ENCODE measurements at places on chromosomes 5 and 9.

DNA sequence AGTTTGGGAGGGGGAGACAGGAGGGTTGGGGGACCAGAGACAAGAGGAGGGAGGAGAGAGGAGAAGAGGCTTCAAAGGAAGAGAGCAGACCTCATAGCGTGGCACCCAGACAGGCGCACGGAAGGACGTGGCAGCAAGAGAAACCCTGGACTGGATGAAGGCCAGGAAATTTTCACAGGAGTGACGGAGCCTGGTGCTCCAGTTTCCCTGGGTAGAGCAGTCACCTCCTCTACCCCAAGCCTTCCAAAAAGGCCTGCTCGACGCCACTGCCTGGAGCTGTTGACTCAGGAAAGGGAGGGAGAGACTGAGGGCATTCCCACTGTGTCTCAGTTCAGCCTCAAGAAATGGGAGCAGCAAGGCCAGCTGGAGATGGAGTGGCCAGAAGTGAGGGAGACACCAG lies 19.3 kb downstream of the AK8 start:
- no peak for DNase-seq

- peak; percentile 36 for DNase-seq
These were observed 352.1 kb upstream of the CDH18 start for GRCh38 chr5:20340126-20340525.

- DNase-seq, result no peak
These were observed 206.5 kb downstream of the ARL15 start for GRCh38 chr5:54103871-54104270.

DNA sequence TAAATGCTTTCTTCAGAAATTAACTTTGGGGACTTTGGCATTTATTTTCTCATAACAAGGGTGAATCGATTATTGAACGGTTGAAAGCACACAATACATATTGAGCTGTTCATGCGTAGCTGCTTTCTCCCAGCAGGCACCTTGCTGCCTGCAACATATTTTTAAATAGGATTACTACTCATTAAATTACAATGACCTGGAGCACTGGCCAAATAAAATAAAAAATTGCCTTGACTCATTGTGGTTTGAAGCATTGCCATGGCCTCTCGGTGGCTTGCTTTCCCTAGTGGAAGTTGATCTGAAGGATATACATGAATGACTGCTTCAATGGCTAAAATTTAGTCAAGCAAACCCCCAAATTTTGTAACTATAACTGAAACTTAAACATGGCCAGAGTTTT lies 181.6 kb upstream of the NUDT12 start:
- DNase-seq, result no peak

GRCh38 chr9:31848505-31849285 lies 535.7 kb upstream of the ACO1 start:
- DNase-seq, result no peak

GRCh38 chr5:18850216-18850615 lies 1137.8 kb downstream of the CDH18 start:
- no peak for DNase-seq

DNA sequence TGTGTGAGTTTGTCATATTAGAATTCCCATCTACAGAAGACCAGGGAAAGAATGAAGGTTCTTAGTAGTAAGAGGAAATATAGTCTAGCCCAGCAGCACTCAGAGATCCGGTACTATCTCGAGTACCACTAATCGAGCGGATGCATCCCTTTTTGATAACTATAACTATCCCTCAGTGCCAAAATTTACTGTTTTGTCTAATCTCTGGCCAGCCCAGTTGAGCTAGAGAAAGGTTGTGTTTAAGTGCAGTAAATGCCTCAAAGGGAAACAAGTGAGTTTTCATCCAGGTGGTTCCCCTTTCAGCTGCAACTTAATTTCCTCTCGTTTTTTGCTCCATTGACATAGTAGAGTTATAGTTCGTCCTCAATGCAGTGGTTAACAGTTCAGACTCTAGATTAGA lies 146.7 kb downstream of the GPBP1 start:
- no peak for DNase-seq

DNA sequence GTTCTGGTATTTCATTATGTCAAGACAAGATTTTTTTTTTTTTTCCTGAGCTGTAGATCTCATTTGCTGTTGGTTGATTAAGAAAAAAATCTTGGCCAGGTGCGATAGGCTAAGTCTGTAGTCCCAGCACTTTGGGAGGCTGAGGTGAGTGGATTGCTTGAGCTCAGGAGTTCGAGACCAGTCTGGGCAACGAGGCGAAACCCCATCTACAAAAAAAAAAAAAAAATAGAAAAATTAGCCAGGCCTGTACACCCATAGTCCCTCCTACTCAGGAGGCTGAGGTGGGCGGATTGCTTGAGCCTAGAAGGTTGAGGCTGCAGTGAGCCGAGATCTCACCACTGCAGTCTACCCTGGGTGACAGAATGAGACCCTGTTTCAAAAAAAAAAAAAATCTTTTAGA lies 12.2 kb downstream of the CDC42SE2 start:
- DNase-seq, result no peak

DNA sequence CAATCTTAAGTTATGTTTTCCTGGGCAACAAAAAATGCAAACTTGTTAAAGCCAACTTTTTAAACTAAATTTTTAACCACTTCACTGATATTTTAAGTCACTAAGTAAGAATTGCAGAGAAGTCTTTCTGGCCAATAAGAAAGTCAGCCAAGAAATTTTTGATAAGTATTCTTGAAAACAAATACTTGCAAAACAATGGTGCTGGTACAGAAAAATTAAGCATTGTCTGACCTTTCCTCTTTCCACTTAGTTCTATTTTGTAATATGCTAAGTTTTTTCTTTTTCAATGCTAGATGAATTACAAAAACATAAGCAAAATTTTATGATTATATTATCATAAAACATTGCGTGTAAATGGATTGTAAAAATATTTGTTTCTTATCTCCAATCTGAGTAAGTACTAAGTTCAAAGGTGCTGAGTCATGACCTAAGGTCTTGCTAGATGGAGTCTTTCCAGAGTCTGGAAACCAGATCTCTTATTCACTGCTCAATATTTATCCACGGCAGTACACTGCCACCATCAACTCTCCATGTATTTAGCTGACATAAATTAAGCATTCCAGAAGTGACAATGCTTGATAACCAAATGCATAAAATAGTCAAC lies 139.7 kb downstream of the MEF2C start:
- no peak for DNase-seq

GRCh38 chr9:128523199-128523925 lies 18.8 kb downstream of the GLE1 start:
- DNase-seq, result no peak

DNA sequence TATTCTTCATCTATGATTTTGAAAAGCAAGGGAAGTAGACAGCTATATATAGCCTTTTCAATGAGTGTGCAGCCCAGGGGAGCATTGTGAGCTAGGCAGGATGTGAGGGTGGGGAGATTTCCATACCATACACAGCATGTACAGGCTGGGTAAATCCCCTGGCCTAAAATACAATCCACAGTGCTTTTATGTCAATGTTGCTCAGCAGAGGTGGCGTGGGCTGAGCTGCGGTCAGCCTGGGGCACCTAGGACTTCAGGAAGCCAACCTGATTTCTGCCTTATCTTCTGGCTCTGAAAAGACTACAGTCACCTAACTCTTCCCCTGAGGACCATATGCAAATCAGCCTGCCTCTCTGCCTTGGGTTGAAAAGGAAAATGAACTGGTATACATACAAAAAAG lies 6.3 kb upstream of the GARIN3 start:
- no peak for DNase-seq

DNA sequence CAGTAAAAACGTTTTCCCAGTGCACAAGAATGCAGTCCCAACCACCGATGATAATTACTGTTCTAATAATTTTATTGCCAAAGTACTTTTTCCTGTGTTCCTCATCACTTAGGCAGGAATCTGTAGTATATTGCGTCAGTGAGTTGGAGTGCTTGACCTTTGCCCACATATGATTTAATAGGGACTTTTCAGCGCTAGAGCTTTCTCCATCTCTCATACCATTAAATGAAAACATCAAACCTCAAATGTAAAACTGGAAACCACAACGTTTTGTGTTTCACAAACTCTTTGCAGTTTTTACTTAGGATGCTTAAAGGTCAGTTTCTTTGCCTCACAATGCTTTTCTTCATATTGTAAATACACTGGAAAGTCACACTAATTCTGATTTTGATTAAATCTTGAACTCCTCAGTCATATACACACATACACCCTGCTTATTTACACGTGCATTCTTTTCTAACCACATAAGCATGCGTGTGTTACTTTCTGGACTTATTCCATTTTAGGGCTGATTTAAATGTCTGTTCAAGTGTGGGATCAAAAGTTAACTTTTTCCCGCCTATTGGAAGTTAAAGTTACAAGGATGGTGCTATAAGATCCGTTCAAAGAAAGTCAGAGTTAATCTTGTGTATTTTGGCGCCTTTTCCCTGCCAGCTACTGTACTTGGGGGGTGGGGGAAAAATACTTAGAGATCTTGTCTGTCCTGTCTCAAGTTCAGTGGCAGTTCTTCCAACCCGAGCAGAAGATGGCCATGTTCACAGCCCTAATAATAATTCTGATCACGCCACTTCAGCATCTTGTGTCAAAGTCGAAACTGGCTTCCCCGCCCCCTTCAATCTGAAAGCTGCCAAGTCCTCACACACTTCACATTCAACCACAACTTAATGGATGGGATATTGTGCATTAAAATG lies 6.6 kb upstream of the NFIB start:
- DNase-seq, result no peak

DNA sequence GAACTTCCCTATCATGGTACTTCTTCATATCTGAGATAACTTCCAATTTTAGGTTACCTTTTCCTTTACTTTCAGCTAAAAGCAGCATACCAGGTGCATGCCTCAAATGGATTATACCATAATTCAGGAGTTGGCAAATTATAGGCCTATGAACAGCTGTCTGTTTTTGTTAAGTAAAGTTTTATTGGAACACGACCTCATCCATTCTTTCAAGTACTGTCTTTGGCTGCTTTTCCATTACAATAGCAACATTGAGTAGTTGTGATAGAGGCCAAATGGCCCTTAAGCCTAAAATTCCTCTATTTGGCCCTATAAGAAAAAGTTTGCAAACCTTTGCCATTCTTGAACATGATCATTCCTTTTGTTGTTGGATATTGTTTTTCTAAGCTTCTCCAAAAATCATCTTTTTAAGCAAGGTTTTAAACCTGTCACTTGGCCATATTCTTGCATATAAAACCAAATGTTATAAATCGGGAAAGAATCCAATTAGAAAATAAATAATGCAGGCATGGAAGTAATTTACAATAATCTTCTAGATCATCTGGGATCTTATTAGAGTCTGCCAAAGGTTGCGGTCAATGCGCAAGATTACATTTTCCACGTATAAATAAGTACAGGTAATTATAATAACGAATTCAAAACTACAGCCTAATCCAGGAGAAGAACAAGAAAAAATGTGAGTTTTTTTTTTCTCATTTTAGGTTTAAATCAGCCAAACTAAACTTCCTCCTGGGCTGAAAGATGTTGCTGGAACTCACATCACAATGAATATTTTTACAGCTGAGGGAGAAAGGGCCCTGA lies 226.5 kb upstream of the ANKRD55 start:
- no peak for DNase-seq

DNA sequence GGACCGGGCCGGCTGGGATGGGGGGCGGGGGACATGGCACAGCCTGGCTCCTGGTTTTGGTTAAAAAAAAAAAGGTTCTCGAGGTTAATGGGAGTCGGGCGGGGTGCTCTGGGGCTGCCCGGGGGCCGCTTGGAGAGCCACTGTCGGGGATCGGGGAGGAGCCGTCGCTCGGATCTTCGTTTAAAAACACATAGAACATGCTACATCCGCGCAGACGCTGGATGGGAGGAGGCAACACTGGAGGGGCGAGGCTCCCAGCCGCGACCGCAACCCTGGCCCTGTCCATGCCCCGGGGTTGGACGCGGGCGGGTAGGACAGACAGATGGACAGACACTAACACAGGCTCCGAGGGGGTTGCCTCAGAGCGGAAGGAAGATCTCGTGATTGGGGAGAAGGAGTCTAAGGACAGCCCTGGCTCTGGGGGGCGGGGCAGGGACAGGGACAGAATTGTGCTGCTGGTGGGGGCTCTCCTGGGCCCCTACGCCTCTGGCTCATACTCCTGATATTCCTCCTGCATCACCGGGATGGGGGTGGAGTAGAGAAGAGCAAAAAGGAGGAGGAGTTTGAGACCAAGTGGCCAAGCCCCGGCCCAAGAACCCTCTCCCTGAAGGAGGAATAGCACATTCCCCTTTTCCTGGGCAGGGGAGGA lies 9.9 kb downstream of the SNCB start:
- DNase-seq, result no peak

GRCh38 chr9:34233672-34234071 lies 54.8 kb downstream of the UBAP1 start:
- no peak for DNase-seq

DNA sequence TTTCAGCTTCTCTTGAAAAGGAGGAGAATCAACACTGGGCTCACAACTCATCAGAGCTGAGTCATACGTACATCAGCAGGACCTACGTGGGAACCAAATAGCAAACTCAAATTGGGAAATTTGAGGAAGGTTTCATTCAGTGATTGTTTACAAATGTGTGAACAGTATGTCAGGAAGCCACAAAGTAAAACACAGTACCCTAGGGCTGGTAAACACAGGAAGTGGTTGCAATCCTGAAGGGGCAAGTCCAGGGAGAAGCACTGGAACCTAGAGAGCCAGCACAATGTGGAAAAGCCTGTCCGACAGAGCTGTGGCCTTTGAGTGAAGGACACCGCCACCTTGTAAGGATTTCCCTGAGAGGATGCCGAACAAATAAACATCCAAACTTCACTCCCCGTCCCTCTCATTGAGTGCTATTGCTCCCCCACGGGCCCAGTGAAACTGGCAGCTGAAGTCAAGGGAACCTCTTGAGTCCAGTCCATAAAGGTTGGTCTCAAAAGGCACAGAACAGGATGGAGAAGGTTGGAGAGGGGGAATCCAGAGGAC lies 26.7 kb upstream of the RICTOR start:
- no peak for DNase-seq

DNA sequence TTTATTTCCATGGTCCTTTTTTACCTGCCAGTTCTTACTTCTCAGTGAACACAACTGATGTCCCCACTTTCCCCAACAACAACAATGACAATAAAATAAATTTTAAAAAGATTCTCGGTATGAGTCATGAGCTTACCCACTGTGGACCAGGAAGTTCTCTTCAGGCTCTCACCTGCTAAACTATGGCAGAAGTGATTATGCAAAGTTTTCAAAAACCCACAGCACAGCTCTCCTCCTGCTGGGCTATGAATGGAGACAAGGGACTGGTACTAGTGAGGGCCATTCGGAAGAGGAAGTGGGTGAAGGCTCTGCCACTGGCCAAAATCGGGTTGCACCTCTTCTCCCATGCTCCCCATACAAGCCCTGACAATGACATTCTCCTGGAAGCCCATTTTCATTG lies 429.4 kb downstream of the PIK3R1 start:
- DNase-seq, result no peak

DNA sequence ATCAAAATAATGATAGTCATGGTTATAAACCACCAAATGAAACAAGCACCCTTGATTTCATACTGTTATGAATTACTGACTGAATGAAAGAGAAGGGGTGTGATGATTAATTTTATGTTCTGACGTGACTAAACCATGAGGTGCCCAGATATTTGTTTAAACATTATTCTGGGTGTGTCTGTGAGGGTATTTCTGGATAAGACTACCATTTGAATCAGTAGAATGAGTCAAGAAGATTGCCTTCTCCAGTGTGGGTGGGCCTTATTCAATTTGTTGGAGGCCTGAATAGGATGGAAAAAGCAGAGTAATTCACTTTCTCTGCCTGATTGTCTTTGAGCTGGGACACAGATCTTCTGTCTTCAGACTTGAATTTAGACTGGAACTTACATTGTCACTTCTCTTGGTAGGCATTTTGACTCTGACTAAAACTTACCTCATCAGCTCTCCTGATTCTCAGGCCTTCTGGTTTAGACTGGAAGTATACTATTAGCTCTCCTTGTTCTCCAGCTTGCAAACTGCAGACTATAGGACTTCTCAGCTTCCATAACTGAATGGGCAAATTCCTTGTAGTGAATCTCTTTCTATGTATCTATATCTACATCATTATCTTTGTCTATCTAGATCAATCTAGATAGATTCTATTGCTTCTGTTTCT lies 321.9 kb upstream of the TARS1 start:
- DNase-seq, result no peak
